Bronchial smooth muscle cell (primary cell): ENCODE measurements at places on chromosomes 4 and X. TPM values are rescaled to one million over a fixed set of nuclear protein-coding genes. Genes with fewer than 3 reads are reported as not detected.

The NSG1 gene
- 0.17 and 2.0 TPM in 2 replicates for total RNA-seq

The TMPRSS11A gene
- not detected in 2 replicates for total RNA-seq

The IDH3G gene
- 62.1 and 72.8 TPM in 2 replicates for total RNA-seq

The FRG2 gene
- not detected in 2 replicates for total RNA-seq

The PNCK gene
- total RNA-seq = 0.17 and 0.32 TPM in 2 replicates

The CXCL6 gene
- 5.0 and 14.3 TPM in 2 replicates for total RNA-seq

The DDIT4L gene
- 0.26 and 5.8 TPM in 2 replicates for total RNA-seq

The AMOT gene
- total RNA-seq = 9.1 and 10.7 TPM in 2 replicates

The UGT2B10 gene
- not detected in 2 replicates for total RNA-seq

The N4BP2 gene
- 4.6 and 5.2 TPM in 2 replicates for total RNA-seq

The MPP1 gene
- 32.0 and 42.9 TPM in 2 replicates for total RNA-seq

The AFF2 gene
- 0.79 TPM in 1 of 2 replicates, not detected in the other for total RNA-seq

The NEIL3 gene
- 1.3 and 2.0 TPM in 2 replicates for total RNA-seq

The EDNRA gene
- total RNA-seq = 18.3 and 18.7 TPM in 2 replicates

The CT45A2 gene
- total RNA-seq = not detected in 2 replicates

The RASGEF1B gene
- total RNA-seq = under 0.01 TPM in 1 of 2 replicates, not detected in the other

The CTAG1B gene
- total RNA-seq = not detected in 2 replicates

The IL2RG gene
- total RNA-seq = not detected in 2 replicates

The ABLIM2 gene
- total RNA-seq = 0.09 TPM in 1 of 2 replicates, not detected in the other

The SORBS2 gene
- 0.32 TPM in 1 of 2 replicates, not detected in the other for total RNA-seq

The SSR4 gene
- total RNA-seq = 119 and 216 TPM in 2 replicates

The CHIC1 gene
- total RNA-seq = 9.9 and 15.2 TPM in 2 replicates

The JAKMIP1 gene
- total RNA-seq = not detected in 2 replicates

The IL15 gene
- total RNA-seq = 2.4 and 5.0 TPM in 2 replicates

The ODAPH gene
- total RNA-seq = not detected in 2 replicates

The ANOS1 gene
- total RNA-seq = 0.26 TPM in 1 of 2 replicates, not detected in the other

The S100G gene
- not detected in 2 replicates for total RNA-seq

The BBS12 gene
- total RNA-seq = 4.9 and 5.9 TPM in 2 replicates

The CDKL2 gene
- 1.2 and 1.3 TPM in 2 replicates for total RNA-seq

The USP26 gene
- not detected in 2 replicates for total RNA-seq

The PRR32 gene
- total RNA-seq = not detected in 2 replicates

The SOWAHB gene
- total RNA-seq = not detected in 2 replicates

The ADH6 gene
- not detected in 2 replicates for total RNA-seq

The NAP1L2 gene
- 2.5 and 3.5 TPM in 2 replicates for total RNA-seq

The TMSB15C gene
- 2.0 and 4.3 TPM in 2 replicates for total RNA-seq

The EDA2R gene
- total RNA-seq = 12.8 and 14.5 TPM in 2 replicates

The GAB1 gene
- 3.9 and 4.9 TPM in 2 replicates for total RNA-seq

The RASSF6 gene
- total RNA-seq = under 0.01 TPM in 1 of 2 replicates, not detected in the other

The SULT1B1 gene
- total RNA-seq = 0.32 TPM in 1 of 2 replicates, not detected in the other

The CSAG1 gene
- not detected in 2 replicates for total RNA-seq

The NOX1 gene
- total RNA-seq = 0.17 TPM in 1 of 2 replicates, not detected in the other
